ENCODE measurements at places on chromosomes 2 and 18. TPM values are rescaled to one million over a fixed set of nuclear protein-coding genes. Genes with fewer than 3 reads are reported as not detected.

Gene RASGRP3
- total RNA-seq, result 0.72 TPM

Gene TMEM198
- 1.1 TPM for total RNA-seq

Gene STEAP3
- 27.4 TPM for total RNA-seq

Gene PRLH
- total RNA-seq, result not detected

Gene KIF3C
- 14.4 TPM for total RNA-seq

Gene NGEF
- total RNA-seq, result 4.7 TPM

Gene SELENOI
- total RNA-seq, result 11.6 TPM

Gene ARHGAP15
- total RNA-seq, result 0.88 TPM

Gene MC4R
- total RNA-seq, result not detected

Gene FOSL2
- total RNA-seq, result 86.9 TPM

Gene NCKAP5
- total RNA-seq, result 1.8 TPM

Gene FN1
- total RNA-seq, result 18,025 TPM

Data from osteoblast (primary cell).